ENCODE measurements at places on chromosomes 7 and 10. TPM values are rescaled to one million over a fixed set of nuclear protein-coding genes. Genes with fewer than 3 reads are reported as not detected.

DNA sequence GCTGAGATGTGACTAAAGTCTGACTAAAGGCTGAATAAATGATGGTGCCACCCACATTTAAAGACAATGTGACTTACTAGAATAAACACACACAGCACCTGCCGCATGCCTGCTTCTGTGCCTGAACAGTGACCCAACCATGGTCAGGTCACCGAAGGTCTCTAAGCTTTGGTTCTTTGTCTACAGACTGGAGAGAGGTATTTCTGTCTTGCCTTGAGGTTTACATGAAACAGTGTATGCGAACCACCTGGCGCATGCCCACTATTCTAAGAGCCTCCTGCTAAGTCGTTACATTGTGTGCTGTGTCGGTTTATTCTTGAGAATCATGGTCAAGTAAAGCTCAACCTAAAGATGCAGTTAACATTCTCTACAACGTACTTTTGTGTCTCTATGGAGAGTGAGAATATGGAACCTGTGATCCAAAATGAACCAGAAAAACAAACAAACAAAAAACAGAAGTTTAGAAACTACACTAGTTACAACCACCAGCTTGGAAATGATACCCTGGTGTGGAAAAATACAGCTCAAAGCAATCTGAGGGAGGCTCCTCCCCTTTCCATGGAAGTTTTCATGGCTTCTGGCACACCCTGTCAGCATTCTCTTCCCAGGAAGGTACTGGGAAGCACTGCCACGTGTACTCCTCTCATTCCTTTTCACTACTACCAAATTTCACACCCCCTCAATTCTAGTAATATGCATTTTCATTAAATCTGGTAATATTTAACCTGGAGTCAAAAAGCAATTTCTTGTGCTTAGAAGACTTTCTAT is 40.0 kb downstream of the VOPP1 start:
- DNase-seq, result no peak

DNA sequence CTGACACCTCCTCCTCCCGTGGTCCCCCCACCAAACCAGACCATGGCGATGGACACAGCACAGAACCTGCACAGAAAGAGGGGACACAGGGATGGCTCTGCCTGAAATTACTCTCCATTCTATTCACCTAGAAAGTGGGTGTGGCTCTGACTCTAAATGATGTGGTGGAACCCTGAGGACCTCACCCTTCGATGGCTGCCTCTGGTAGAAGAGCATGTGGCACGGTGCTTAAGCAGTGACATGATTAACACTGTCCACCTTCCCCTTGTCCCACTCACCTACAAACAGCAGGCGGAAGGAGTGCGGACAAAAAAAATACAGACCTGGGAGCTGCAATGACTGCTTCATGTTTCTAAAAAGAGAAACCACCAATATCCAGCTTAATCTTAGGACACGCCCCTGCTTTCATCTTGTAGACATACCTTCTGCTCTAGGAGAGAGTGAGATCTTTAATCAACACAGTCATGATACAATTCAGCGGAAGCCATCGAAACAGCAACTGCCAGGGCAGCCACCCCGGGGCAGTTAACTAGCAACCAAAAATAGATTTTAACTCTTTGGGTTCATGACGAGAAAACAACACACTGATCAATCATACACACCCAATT is 11.4 kb downstream of the JCAD start:
- DNase-seq, result no peak

DNA sequence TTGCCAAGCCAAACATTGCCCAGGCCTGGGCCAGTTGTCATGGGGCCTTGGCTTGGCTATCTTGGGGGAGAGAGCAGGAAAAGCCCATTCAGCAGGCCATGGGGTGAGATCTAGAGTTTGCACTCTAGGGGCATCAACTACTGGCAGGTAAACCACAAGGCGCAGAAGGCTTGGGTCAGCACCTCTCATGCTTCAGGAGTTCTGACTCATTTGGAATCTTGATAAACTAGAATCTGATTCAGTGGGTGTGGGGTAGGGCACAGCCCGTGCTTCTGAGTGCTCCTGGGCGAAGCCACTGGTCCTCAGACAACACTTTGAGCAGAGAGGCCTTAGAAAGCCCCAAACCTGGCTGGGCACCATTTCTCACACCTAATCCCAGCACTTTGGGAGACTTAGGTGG is 81.1 kb downstream of the RGS10 start:
- DNase-seq, result no peak

GRCh38 chr7:72308986-72309385 is 103.2 kb downstream of the CALN1 start:
- no peak for DNase-seq

GRCh38 chr10:88652616-88653015 is 11.6 kb upstream of the LIPF start:
- DNase-seq, result no peak

Gene BMPER
- 0.20 TPM for total RNA-seq

Gene HOXA3
- not detected for total RNA-seq

Gene METTL27
- 13.5 TPM for total RNA-seq

Gene PPRC1
- 121 TPM for total RNA-seq

Gene OR2A42
- not detected for total RNA-seq

Measured in H9 (cell line).